Natural killer cell (primary cell): ENCODE measurements at places on chromosomes 12 and 14. TPM values are rescaled to one million over a fixed set of nuclear protein-coding genes. Genes with fewer than 3 reads are reported as not detected.
A peak's percentile ranks its signal among the peaks of the same experiment; 100 is the strongest.

- H3K4me3 ChIP-seq: no peak overlapping the region
- no peaks in the 10 kb centered on the region for H3K4me1 ChIP-seq
- no peaks in the 10 kb centered on the region for H3K36me3 ChIP-seq
- no peaks in the 10 kb centered on the region for H3K27me3 ChIP-seq
- no peak overlapping the region for H3K27ac ChIP-seq
Measured at GRCh38 chr12:79706156-79706555, 15.4 kb upstream of the PAWR start.

GRCh38 chr12:51521554-51522276, 69.3 kb upstream of the SCN8A start:
- no peak overlapping the region for H3K27ac ChIP-seq
- H3K4me1 ChIP-seq: no peaks in the 10 kb centered on the region
- no peaks in the 10 kb centered on the region for H3K36me3 ChIP-seq
- H3K27me3 ChIP-seq: no peaks in the 10 kb centered on the region
- no peak for DNase-seq

DNA sequence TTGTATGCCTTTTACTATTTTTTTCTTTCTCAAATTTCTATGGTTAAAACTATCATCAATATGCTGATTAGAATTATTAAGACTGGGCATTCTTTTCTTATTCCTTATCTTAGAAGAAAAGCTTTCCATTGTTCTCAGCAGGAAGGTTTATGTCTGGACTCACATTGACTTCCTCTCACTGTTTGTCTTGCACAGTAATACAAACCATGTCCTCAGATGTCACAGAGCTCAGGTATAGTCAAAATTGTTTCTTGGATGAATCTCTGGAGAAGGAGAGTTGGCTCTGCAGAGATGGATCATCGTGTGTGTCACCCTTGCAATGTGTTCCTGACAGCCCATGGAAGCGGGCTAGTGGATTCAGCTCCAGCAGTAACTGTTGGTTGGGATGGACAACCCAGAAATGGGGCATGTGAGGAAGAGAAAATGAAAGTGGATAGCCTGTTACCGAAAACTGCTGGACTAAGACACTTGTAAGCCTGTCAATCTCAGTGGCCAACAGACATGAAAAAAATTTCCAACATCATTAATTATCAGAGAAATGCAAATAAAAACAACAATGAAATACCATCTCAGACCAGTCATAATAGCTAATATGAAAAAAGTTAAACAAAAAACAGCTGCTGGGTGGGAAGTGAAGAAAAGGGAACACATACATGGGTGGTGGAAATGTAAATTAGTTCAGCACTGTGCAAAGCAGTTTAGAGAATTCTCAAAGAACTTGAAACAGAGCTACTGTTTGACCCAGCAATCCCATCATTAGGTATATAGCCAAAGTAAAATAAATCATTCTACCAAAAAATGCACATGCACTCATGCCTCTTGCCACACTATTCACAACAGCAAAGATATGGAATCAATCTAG, 967.8 kb downstream of the TMEM121 start:
- H3K27me3 ChIP-seq: no peaks in the 10 kb centered on the region
- H3K4me1 ChIP-seq: no peaks in the 10 kb centered on the region
- H3K36me3 ChIP-seq: no peaks in the 10 kb centered on the region
- H3K4me3 ChIP-seq: peak overlapping the region; percentile 23

PLA2G1B gene
- not detected for total RNA-seq

GCH1 gene
- 51.7 TPM for total RNA-seq

KRT83 gene
- total RNA-seq: not detected

DNA sequence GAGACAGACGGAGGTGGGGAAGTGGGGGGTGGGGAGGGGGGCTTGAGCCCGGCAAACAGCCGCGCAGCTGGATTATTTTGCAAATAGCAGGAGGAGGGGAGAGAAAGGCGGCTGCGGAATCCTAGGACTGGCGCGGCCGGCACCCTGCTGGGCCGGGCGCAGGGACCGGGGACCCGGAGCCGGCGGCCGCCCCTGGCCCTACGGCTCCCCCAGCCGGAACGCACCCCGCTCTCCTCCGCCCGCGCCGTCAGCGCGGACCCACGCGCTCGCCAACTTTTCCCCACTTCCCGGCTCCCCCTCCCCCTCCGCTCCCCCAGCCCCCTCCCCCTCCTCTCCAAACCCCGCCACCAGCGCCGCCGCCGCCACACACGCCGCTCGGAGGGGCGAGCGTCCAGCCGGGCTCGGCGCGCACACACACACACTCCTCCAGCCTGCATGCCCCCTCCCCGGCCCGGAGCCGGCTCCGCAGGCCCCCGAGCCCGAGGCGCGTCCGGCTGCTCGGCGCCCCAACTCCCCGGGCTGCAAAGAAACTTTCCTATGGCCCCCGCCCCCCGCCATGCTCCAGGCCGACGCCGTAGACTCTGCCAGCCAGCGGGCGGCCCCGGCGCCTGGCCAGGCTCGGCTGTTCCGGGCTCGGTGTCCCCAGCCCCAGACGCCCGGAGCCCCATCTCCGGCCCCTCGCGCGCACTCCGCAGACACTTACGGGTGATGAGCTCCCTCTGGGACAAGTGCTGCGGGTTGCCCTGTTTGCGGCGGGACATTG, 1.4 kb downstream of the BCL11B start:
- peak; percentile 44 for DNase-seq
- H3K4me3 ChIP-seq: peak overlapping the region; percentile 65
- no peaks in the 10 kb centered on the region for H3K27me3 ChIP-seq
- H3K27ac ChIP-seq: peak overlapping the region; percentile 52
- peaks cover 55% of the 10 kb centered on the region for H3K4me1 ChIP-seq
- H3K36me3 ChIP-seq: no peaks in the 10 kb centered on the region
